Stimulated activated CD8-positive, alpha-beta memory T cell treated with anti-CD3 and anti-CD28 coated beads, Interleukin-7, amount 100 ng/mL, for 4 hours (primary cell): ENCODE measurements at places on chromosomes 16 and 17.

GRCh38 chr16:61419791-61420190 lies 616.4 kb downstream of the CDH8 start:
- DNase-seq = no peak

DNA sequence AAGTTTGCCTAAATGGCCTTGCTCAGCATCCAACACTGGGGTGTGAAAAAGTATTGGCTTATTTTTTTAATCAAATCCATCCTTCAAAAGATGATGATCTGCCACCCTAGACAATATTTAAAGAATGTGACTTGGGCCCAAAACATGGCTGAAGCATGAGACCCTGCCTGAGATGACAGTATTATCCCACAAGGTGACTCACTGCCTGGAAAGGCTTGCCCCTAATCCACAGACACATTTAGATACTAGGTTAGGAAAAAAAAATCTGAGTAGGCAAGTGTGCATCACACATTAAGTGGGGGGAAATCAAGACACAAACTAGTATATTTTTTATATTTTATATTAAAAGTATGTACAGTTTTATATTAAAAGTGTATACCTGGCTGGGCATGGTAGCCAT lies 38.4 kb downstream of the TOM1L2 start:
- DNase-seq = no peak

DNA sequence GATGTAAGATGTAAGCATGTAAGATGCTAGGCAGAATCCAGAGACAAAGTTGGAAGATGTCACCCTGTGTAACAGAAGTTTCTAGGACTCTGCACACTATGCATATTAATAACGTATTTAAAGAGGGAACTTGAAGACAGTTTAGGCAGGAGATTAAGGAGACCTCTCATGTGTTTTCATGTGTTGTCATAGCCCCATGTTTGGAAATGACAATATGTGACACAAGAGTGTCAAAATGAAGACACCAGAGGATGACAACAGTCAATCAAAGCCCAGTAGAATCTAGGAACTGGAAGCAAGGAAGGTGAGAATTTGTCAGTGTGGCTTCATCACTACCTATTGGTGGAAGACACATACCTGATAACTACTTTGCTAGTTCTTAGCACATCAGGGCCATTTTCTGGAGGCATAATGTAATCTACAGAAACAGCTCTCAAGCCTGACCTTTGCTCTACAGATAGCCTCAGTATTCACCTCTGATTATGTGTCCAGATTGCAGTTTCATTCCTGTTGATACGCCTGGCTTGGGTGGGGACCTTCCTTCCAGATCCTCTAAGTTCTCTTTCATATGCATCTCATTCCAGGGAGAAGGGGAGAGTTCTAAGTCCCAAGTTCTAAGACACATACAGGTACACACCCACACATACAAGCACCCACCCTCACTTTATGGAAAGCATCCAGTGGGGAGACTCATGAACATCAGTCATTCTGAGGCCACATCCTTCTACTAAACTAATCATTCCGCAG lies 26.3 kb downstream of the PMP22 start:
- DNase-seq = no peak

DNA sequence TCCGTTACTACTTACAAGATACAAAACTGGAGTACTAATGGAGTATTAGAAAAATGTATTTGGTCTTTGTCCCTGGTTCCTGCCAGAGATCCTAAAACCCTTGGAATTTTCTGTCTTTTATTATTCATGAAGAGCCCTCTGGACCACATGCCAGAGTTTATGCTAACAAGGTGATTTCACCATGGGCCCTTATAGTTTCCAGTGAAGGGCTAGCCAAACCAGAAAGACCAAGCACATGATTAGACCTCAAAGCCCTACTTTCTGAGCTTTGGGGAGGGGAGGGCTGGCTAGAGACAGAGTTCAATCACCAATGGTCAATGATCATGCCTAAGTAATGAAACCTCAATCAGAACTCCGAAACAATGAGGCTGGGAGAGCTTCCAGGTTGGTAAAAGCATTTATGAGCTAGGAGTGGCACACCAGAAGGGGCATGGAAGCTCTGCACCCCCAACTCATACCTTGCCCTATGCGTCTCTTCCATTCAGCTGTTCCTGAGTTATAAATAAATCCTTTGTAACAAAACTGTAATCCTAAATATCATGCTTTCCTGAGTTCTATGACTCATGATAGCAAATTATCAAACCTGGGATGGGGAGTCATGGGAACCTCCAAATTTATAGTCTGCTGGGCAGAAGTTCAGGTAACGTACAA lies 10.4 kb downstream of the DCUN1D3 start:
- no peak for DNase-seq

DNA sequence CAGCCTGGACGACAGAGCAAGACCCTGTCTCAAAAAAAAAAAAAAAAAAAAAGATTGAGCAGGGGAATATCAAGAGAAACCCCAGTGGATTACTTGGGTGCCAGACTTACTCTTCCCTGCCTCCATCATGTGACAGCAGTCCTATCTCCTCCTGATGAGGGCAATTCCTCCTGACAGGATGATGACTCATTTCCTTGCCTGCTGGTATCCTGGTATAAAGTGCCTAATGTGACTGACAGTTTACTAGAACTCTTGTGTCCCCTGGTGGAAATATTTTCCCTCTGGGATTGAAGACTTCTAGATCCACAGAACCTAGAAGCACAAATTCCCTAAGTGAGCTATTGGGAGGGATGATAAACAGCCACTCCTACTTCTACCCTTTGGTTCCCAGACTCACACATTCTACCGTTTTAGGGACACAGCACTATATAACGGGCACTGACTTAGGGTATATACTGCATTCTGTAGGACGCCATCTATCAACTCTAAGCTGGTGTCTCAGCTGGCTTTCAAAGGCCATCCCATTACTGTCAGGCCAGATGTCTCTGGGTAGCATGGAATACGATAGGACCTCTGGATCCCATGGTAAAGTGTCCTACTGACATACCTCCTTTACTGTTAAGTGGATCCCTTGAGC lies 114.6 kb upstream of the MED13 start:
- DNase-seq = no peak

- DNase-seq = no peak
These were observed 28.3 kb upstream of the GPRC5C start for GRCh38 chr17:74403512-74404137.

GRCh38 chr17:76926237-76926866 lies 58.1 kb downstream of the MGAT5B start:
- DNase-seq = no peak

GRCh38 chr16:11084484-11084875 lies 140.1 kb downstream of the CLEC16A start:
- no peak for DNase-seq

DNA sequence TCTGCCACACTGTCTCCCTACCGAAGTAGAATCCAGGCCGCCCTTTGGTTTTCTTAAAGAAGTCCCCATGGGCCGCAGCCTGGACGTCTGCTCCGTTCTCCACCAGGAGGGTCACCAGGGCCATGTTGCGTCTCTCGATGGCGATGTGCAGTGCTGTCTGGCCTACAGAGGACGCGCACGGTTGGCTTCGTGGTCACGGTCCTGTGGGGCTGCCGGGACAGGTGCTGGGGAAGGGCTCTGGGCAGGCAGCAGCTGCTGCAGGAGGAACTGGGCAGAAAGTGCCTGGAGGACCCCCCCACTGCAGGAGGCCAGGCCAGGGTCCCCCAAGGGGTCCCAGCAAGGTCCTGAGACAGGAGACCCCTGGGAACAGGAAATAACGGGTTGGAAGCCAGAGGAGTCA lies 19.0 kb downstream of the TRPV1 start:
- no peak for DNase-seq

DNA sequence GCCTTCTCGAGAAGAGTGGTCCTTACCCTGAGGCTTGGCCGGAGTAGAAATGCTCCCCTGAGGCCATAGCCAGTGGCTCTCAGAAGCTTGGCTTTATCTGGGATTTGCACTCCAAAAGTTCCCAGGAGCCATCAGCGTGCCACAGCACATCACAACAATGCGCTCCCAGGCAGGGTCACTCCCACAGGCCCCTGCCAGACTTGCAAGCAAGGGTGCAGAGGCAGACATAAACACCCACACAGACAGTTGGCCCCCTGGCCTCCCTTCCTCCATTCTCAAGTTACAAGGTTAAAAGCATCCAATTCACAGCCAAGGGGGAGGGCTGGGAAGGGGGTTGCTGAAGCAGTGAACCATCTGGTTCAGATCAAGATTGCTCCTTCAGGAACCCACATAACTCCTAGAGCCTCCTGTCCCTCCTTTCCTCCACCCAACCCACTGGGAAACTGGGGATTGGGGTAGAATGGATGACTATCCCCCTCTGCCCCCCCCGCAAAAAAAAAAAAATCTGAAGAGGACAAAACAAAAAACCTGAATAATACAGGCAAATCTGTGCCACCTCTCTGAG lies 1.8 kb downstream of the ST3GAL2 start:
- no peak for DNase-seq

DNA sequence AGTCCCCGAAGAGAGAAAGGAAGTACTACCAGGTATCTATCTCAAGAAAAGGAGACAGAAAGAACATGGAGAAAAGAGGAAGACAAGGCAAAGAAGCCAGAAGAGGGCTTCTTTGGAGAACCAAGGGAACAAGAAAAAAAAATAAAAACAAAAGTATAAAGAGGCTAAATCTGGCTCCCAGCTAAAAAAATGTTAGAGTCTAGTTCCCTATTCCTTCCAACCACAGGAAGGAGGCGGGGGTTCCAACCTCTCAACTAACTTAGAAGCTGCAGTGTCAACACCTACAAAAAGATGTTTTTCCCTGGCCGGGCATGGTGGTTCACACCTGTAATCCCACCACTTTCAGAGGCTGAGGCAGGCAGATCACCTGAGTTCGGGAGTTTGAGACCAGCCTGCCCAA lies 13.4 kb downstream of the UTP6 start:
- no peak for DNase-seq

DNA sequence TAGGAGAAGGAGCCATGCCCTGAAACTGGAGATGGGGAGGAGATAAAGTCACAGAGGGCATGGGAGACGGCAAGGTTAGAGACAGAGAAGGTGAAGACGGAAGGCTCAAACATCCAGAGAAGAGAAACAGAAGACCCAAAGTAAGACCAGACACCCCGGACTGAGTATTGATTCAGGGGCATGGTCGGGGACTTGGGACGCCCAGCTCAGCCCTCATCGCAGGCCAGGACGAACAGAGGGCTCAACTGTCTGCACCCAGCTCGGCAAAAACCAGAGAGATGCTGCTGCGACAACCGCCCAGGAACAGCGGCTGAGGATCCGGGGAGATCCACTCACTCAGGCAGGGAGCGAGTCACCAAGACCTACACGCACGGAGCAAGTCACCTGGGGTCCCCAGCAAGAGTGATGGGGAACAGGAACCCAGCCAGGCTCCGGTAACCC lies 999 bp downstream of the XYLT1 start:
- DNase-seq = no peak

- DNase-seq = no peak
These were observed 6.0 kb downstream of the MPG start for GRCh38 chr16:83781-84615.

DNA sequence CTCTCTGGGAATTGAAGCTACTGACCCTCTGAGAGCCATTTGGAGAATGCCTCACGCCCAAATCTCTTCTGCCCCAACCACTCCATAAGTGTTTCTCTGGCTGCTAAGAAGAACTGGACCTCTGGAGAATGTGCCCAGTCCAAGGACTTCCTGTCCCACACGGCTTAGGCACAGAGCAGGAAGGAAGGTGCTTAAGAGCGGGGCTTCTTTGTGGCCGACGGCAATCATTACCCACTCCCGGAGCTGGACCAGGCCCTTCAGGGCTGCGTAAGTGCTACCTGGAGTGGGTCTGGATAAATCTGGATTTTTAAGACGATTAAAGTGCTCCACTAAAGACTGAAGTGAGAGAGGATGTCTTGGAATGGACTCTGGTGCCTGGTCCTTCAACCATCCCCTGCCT lies 1.8 kb downstream of the CCDC42 start:
- DNase-seq = no peak

DNA sequence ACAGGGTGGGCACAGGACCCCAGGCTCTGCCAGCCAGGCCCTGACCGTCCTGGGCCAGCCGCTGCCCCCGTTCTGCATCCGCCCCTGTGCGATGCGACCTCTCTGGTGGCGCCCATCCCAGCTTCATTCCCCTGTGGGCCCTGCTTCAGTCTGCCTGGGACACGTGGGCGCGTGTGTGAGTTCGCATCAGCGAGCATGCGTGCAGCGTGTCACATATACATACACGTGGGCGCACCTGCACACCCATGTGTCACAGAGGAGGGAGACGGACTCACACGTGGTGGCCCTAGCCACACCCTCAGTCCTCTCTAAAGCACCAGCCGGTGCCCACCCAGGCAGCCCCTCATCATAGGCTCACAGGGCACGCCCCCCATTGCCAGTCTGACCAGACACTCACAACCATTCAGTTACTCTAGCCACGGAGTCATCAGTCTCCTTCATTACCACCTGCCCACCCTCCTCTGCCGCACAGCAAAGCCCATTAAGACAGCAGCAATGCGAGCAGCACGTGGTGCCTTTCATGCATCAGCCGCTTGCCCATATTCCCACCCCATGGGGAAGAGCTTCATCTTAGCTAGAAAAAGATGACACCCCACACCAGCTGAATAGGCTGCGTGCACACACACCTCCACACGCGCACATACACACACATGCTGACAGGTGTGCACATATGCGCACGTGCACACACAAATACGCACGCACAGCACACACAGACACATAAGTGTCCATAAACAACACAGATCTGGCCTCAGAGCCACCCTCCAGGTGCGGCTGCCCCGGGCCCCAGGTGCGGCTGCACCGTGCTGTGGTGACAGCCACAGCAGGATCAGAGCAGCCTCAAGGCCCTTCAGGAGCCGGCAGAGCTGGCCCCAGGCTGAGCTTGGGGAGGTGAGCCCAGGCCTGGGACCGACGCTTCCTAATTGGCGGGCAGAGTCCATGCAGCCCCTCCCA lies 9.5 kb upstream of the CDH15 start:
- no peak for DNase-seq

- no peak for DNase-seq
These were observed 106.8 kb downstream of the ZNF778 start for GRCh38 chr16:89324056-89325010.

- DNase-seq = no peak
These were observed 1.5 kb downstream of the CYBA start for GRCh38 chr16:88649195-88649923.

- DNase-seq = no peak
These were observed 107.5 kb downstream of the ABCA8 start for GRCh38 chr17:68847711-68848110.

DNA sequence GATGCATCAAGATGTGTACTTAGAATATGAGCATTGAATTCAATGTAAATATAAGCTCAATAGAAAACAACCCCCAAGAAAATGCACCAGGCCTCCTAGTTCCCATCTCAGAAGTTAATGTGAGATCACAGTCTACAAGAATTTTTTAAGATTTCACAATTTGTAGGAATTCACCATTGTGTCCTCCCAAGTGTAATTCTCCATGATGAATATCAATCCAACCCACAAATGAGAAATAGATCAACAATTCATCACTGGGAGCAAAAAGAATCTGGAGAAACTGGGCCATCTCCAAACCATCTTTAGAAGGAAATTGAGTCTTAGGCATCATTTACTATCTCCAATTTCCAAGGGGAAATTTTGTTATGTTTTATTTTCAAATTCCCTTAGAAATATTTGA lies 310.5 kb upstream of the GOT2 start:
- no peak for DNase-seq
